NCI-H2227 treated with DMSO at 0.1 percent for 48 hours (cell line): ENCODE measurements at places on chromosomes 2 and 18.
A peak's percentile ranks its signal among the peaks of the same experiment; 100 is the strongest.

GRCh38 chr2:215750763-215751162 lies 262.6 kb downstream of the MREG start:
- DNase-seq: no peak

DNA sequence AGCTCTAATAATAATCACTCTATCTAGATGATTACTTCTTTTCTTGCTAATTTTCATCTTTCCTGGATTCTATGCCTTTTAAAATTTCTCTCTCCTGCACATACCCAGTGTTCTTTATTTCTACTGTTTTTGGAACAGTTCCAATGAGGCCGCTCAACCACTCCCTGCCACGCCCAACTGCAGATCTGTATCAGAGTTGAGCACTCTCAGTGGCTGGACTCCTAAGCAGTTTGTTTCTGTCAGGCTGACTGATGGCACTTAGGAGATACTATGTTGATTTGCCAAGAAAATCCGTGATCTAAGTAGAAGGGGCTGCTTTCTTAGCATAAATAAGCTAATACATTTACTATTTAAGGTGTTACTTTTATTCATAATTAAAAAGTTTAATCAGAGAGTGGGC lies 192.8 kb downstream of the ARHGAP15 start:
- no peak for DNase-seq

GRCh38 chr2:165219481-165219880 lies 15.6 kb upstream of the SCN3A start:
- no peak for DNase-seq

- DNase-seq: no peak
Measured at GRCh38 chr2:98530114-98530513, 78.2 kb downstream of the COA5 start.

GRCh38 chr2:99406137-99406536 lies 68.9 kb downstream of the EIF5B start:
- no peak for DNase-seq

DNA sequence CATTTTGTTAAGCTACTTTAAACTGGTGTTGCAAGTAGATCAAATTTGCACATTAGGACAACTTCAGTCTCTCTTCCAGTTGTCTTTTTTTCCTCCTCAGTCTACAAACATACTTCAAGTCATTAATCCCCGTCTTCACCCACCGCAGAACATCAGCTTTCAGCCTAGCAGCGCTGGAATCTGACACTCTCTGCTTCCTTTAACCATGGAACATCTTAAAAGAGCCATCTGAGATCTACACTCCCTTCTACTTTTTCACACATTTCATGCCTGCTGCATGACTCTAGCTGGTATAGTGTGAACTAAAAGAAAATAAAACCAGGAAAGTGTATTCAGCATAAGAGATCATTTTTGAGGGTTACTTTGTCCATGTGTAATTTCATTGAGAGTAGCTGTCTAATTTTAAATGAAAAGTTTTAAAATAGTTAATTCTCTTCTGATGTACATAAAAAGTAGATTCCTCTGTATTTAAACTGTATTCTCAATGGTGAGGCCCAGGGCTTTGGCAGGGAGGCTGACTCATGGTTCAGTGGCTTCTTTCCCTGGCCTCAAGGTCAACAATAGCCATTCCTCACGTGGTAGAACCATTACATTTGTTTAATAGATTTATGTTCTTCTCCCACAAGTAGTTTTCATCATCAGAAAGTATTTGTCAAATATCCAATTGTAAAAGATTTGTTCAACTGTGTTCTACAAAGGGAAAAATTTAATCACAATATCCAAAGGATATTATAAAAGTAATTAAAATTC lies 16.5 kb downstream of the SGPP2 start:
- no peak for DNase-seq

DNA sequence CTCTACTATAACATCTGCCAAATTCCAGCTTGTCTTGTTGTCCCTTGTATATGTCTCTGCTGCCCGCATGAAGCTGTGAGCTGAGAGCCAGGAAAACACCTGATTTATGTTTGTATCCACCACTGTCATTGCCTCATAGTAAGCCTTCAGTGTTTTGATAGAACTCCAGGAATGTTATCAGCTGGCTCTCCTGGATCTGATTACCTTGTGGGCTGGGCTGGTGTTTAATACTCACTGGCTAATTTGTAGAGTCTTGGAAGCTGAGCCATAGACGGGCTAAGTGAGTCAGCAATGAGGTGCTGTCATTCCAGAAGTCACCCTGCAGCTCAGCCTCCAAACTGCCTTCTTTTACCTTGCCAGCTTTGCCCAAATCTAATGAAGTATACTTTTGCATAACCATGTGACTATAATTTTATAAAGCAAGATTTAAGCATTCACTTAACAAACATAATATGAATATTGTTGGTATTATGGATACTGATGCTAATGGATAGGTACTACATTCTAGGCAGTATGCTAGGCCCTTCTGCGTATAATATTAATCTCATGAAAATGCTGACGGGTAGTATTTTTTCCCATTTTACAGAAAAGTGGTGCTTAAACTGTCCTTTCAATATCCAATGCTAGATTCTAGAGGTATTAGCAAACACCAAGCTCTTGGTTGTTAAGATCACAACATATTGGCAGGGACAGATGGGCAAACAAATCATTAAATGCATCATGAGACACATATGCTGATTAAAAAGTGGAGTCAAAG lies 62.7 kb upstream of the GATA6 start:
- no peak for DNase-seq

DNA sequence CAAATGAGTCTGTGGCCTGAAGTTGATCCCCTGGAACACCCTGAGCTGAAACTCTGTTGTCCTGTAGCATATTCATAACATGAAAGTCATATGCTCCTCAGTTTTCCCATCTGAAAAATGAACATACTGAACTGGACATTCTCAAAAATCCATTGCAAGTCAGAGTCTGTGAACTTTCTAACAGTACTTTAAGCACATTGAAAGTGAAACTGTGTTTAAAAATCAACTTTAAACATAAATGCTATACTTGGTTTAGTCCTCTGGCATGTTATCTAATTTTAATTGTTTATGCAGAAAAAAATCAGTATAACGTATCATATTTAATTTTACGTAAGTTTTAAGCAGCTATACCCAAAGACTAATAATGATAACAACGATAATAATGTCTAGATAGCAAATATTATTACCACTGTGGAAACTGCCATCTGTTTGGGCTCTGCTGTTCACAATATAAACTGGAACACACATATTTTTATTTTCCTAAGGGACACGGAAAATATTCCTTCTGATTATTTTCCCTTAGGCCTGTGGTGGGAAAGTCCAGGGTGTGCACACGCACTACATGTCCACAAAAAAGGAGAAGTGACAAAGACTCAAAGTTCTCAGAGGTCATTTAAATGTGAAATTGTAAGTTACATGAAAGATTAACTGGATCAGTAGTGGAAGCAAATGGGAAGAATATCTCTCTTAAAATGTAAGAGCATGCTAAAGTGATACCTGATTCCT lies 56.1 kb upstream of the TTN start:
- DNase-seq: no peak

DNA sequence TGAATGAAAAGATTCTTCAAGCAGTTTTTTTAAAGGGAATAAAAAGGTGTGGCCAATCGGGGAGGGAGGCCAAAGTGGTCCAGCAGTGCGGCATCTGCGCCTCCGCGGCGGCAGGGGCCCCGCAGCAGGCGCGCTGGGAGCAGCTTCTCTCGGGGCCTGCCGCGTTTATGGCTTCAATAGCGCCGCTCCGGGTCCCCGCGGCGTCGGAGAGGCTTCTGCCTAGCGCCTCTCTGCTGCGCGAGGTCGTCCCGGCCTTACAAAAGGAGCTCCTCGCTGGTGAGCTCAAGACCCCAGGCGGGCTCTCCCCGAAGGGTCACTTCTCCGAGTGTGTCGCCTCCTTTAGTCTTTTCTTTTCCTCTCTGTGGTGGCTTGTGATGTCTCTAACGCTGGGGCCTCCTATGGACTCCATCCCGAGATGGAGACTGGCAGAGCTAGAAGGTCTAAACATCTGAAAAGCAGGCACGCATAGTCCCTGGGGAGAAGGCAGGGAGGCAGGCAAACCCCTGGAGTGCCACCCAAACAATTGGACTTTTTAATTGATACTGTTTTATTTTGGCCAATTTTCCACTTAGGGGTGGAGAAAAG lies 67.1 kb downstream of the SUMO1 start:
- DNase-seq: peak; percentile 75

DNA sequence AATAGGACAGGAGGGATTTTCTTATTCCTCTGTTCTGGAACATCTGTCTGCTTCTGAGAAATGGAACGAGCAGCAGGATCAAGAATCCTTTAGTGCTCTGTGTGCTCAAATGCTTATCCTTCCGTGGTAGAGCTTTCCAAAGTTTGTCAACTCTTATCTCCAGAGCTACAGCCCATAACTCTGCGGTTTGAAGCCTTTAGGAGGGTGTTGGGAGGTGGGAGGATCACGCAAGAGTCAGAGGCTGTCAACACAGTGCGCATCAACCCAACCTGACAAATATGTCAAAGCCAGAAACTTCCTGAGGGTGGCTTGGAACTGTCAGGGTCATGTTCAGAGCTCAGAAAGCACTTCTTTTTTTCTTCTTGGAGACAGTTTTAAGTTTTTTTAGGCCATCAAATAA lies 95.9 kb downstream of the CRIM1 start:
- DNase-seq: no peak

DNA sequence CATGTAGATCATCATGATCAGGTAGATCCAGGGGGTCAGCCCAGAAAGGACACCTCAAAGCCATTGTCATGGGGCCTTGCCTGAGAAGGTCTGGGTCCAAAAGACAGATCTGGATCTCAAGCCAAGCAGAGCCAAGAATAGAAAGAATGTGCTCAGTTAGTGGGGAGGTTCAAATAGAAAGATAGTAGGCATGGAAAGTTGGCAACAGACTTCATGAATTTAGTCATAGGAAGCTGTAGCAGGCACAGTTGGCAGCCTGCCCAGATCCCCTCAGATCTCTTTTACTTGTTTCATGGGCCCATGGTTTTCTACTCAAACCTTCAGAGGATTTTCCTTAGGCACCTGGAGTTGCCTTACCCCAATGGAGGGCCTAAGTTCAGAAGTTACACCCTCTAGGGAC lies 767.0 kb downstream of the SLC4A3 start:
- no peak for DNase-seq

- peak; percentile 63 for DNase-seq
Measured at GRCh38 chr2:70948337-70949003, 12.8 kb downstream of the ATP6V1B1 start.

DNA sequence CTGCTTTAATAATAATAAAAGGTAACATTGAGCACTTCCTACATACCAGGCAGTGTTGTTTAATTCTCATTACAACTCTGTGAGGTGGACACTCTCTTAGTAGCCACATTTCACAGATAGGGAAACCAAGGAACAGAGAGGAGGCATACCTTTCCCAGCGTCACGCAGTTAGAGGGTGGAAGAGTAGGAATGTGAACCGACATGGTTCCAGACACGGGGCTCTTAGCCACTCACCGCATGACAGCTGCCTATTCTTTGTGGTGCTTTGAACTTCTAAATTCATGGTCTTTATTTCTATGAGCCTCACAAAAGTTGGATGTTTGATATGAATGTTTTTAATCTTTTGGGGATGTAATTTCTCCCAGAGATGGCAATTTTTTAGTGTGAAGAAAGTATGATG lies 76.0 kb downstream of the OSBPL6 start:
- DNase-seq: no peak

DNA sequence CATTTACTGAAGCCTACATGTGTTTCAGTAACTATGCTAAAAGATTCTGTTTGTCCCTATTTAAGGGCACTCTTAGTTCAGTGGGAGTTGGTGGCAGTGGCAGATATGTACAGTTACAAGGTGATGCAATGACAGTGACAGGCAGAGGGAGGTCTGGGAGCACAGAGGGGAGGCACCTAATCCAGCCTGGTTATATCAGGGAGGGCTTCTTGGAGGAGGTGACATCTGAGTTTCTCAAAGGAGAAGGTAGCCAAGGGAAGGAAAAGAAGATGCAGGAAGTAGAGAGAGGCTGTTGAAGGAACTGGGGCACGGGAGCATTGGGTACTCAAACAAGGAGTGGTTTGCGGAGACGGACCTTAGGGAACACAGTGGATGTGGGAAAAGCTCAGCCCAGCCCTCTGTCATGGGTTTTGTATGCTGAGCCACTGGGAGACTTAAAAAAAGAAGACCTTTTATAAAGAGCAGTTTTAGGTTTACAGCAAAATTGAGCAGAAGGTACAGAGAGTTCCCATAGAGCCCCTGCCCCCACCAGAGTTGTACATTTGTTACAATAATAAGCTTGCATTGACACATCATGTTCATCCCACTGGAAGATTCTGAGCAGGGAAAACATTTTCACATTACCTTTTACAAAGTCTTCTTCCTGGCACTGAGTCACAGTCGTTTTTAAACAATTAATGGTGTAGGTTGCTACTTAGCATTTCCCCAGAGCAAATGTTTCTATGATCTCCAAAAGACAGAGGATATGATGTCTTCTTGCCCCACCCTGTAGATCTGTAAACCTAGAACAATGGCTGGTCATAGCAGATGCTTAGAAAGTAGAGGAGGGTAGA lies 83.0 kb upstream of the TAF1B start:
- DNase-seq: no peak

DNA sequence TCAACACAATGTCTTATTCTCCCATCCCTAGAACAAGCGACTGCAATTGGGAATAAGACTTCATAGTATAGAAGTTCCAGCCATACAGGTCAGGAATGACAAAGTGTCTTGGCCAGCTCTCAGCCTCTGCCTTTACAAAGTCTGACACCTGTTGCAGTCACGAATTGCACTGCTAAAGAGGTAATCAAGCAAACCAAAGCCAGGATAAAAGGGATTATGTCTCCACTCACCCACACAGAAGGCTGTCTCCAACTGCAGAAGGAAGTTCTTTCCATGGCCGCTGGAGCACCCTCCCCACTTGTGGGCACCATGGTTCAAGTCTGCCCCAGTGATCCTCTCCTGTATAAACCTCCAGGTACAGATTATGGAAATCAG lies 114.8 kb upstream of the PKDCC start:
- DNase-seq: no peak

DNA sequence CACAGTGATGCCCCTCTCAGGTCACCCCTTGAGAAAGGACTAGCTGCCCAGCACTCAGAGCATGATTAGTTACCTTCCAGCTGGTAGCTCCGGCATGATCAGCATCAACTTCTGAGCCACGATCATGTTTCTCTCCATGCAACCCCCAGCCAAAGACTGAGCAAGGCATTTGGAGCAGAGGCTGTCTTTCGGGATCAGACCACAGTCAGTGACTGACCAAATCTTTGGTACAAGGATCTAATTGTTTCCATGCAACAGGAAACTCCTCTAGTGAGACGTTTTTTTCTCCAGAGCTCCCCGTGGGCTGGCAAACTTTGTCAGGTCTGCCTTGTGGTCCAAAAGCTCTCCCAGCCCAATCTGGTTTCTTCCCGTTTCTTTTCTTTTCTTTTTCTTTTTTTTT lies 244.3 kb downstream of the METTL4 start:
- DNase-seq: no peak

DNA sequence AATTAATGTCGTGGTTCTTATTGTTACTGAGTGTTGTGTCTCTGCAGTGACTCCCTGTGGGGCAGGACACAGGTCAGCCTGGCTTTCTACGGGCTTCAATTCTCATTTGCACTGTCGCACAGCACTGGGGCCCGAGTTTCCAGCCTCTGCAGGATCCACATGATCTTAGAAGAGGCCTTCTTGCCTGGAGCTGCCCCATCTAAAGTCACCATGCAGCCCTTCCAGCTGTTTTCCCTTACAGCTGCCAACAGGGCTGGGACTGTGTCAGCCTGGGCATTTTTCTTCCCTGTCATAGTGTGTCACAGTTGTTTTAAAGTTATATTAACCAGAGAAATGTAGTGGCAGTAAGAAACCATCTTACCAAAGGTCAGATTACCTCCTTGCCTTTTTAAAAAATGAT lies 27.0 kb downstream of the FHL2 start:
- DNase-seq: no peak
